SJCRH30 (cell line): ENCODE measurements at places on chromosomes 6 and 20.
A peak's percentile ranks its signal among the peaks of the same experiment; 100 is the strongest.

DNA sequence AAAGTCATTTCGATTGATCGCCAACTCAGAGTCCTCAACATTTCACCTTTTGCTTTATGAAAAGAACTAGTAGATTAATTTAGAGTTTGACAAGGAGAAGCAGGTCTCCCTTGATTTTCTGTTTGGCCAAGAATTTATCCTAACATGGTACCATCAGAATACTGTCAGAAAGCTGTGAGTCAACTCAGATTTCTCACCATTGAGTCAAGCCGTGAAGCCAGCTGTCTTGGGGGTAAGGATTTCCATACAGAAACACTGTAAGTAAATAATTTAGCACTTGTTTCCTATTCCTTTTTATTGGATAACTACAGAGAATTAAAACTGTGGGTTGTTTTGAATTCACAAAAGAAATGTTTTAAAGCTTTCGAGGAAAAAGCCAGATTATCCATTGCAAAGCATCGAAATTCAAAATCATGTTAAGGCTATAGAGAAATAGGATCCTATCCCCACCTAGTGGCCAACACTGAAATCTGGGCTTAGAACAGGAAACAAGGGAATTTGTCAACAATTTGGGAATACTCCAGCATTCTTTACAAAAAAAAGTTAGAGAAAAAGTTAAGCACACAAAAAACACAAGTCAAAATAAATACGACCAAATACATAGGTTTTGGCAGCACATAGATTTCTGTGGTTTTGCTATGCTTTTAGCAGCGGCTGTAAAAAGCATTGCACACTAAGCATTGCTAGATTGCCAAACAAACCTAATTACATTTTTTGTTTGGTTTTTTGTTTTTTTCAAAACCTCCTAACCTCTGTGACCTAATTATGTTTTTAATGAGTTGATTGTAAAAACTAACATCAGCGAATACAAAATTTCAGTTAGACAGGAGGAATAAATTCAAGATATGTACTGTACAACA, 44.2 kb downstream of the COL11A2 start:
- no peak overlapping the region for H3K27ac ChIP-seq
- DNase-seq = no peak
- H3K27me3 ChIP-seq = 0 out of 2 replicates have a peak, but pooled peaks cover 2% of the 10 kb centered on the region
- H3K4me1 ChIP-seq = peaks cover 2% of the 10 kb centered on the region; the same call in 1 of the 2 replicates

DNA sequence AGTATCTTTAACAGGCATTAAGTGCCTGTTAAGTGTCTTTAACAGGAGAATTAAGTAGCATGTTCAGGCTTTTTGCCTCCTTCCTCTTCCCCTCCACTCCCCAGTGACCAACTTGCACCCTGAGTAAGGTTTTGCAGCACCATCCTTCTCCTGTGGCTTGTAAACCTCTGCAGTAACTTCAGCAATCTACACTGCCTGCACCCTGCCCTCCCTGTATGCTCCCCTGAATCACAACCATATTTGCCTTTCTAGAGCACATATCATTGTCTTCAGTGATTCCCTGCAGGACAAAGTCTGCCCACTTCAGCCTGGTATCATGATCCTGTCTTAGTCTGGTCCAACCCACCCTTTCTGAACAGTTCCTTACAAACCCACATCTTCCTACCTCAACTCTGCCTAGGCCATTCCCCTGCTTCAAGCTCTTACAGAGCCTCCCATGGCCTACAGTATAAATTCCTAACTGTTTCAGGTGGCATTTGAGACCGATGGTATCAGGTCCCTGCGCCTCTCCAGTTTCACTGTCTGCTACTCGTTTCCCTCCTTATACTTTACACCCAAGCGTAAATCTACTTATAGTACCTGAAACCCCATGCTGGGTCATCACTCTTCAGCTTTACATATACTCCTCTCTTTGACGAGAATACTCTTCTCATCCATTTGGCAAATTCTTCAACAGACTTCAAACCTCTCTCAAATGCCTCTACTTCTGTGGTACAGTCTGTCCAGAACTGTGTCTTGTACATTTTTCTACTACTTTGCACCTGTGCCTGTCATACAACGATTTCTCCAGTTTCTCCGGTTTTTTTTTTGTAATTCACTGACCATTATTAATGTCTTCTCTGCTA, 69.8 kb downstream of the ZHX3 start:
- H3K27me3 ChIP-seq = no peaks in the 10 kb centered on the region
- peak; percentile 76 for DNase-seq
- H3K4me1 ChIP-seq = peaks cover 19% of the 10 kb centered on the region
- H3K36me3 ChIP-seq = no peaks in the 10 kb centered on the region

DNA sequence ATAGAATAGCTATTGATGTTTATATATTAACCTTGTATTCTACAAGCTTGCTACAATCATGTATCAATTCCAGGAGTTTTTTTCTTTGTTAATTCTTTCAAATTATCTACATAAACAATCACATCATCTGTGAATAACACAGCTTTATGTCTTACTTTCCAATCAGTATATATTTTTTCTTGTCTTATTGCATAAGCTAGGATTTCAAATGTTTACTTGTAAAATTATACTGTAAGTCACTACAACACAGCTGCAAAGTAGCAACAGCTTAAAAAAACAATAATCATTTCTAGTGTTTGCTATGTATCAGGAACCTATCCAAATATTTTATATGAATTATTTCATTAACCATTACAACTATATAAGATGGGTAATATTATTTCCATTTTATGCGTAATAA, 270.4 kb downstream of the KIF16B start:
- H3K4me1 ChIP-seq = no peaks in the 10 kb centered on the region
- no peak overlapping the region for H3K4me3 ChIP-seq
- no peak overlapping the region for H3K27ac ChIP-seq
- H3K27me3 ChIP-seq = no peaks in the 10 kb centered on the region
- H3K36me3 ChIP-seq = no peaks in the 10 kb centered on the region
- DNase-seq = no peak

- peaks cover 4% of the 10 kb centered on the region; the same call in 1 of the 2 replicates for H3K4me1 ChIP-seq
- H3K36me3 ChIP-seq = peaks cover 2% of the 10 kb centered on the region; the same call in 1 of the 2 replicates
- H3K4me3 ChIP-seq = no peak overlapping the region
- DNase-seq = no peak
- no peak overlapping the region for H3K27ac ChIP-seq
Observed at GRCh38 chr20:14332866-14333265, 4.5 kb downstream of the FLRT3 start.

- H3K4me1 ChIP-seq = no peaks in the 10 kb centered on the region
- H3K4me3 ChIP-seq = no peak overlapping the region
- H3K27me3 ChIP-seq = no peaks in the 10 kb centered on the region
- no peaks in the 10 kb centered on the region for H3K36me3 ChIP-seq
- H3K27ac ChIP-seq = no peak overlapping the region
- no peak for DNase-seq
Observed at GRCh38 chr6:64680446-64680845, 1026.6 kb downstream of the EYS start.

- no peak for DNase-seq
- no peaks in the 10 kb centered on the region for H3K4me1 ChIP-seq
- H3K27me3 ChIP-seq = peaks cover 17% of the 10 kb centered on the region
Observed at GRCh38 chr20:51199920-51200319, 177.0 kb upstream of the KCNG1 start.

- H3K4me1 ChIP-seq = no peaks in the 10 kb centered on the region; the same call in 1 of the 2 replicates
- no peaks in the 10 kb centered on the region for H3K27me3 ChIP-seq
- peak; percentile 47 for DNase-seq
- no peak overlapping the region; the same call in 1 of the 2 replicates for H3K27ac ChIP-seq
Observed at GRCh38 chr6:498795-499231, 107.3 kb downstream of the IRF4 start.

DNA sequence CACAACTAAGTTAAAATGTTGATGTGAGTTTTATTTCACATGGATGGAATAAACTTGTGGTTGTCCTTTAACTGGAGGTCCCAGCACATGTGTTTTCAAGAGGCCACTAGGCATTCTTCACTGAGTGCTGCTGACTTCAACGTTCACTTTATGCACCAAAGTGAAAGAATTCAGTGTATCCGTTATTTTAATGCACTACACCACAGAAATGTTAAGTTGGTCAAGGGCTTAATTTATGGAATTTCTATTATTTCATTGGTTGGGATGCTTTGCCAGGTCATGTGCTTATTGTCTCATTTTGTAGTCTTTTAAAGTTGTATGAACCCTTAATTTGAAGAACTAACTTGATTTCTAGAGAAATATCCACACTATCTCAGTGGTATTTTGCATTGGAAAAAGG, 106.4 kb downstream of the PPP1R14C start:
- H3K27me3 ChIP-seq = peaks cover 4% of the 10 kb centered on the region; the same call in 1 of the 2 replicates
- H3K4me3 ChIP-seq = no peak overlapping the region
- peaks cover 31% of the 10 kb centered on the region for H3K4me1 ChIP-seq

GRCh38 chr6:168939796-168940195, 313.9 kb downstream of the THBS2 start:
- peak; percentile 52 for DNase-seq
- no peaks in the 10 kb centered on the region for H3K27me3 ChIP-seq
- peak overlapping the region; percentile 44 for H3K4me3 ChIP-seq
- H3K4me1 ChIP-seq = peaks cover 29% of the 10 kb centered on the region
- H3K36me3 ChIP-seq = no peaks in the 10 kb centered on the region
